ENCODE measurements at places on chromosomes 4 and X.

DNA sequence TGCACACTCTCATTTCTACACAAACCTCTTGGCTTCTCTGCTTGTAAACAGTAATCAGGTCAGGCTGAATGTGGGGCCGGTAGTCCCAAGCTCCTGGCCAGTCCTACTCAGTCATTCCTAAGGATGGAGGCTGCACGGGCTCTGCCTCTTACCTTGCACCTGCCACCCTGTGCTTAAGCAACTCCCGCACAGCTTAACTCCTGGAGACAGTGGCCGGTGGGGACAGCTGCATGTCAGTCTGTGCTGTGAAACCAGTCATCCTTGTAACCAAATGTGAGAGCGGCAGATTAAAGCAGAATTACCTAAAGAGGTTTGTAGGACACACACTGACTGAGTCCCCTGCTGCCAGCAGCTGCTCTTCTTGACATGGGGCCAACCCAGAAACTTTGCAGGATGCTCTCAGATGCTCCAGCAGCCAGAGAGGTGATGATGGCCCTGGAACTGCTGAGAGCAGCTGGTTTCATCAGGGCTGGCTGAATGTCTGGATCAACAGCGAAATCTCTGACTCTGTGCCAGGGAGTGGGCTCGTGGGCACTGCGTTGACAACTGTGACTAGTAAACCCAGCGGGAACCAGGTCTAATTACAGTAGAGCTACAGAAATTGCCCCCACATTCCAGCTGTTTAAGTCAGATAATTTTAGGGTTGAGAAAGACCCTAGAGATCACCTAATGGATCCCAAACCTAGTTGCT is 123.7 kb downstream of the ANAPC4 start:
- peak; percentile 23 for DNase-seq

GRCh38 chr4:138449938-138450337 is 207.8 kb upstream of the SLC7A11 start:
- DNase-seq = no peak

DNA sequence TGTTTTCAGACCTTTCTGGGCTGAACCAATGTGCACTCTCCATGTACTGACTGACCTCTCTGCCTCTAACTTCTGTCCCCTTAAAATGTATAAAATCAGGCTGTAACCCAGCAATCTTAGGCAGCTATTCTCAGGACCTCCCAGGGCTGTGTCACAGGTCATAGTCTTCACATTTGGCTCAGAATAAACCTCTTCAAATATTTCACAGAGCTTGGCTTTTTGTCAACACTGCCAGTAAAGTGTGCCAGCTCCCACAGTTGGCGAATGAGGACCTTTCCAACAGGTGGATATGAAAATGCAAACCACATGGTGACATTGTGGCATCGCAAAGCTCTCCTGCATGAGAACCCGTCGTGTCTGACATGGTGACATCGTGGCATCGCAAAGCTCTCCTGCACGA is 76.4 kb downstream of the ACOX3 start:
- DNase-seq = no peak

- DNase-seq = no peak
Observed at GRCh38 chr4:90099812-90100211, 27.4 kb upstream of the CCSER1 start.

GRCh38 chrX:20060961-20061748 is 55.6 kb downstream of the MAP7D2 start:
- DNase-seq = no peak

DNA sequence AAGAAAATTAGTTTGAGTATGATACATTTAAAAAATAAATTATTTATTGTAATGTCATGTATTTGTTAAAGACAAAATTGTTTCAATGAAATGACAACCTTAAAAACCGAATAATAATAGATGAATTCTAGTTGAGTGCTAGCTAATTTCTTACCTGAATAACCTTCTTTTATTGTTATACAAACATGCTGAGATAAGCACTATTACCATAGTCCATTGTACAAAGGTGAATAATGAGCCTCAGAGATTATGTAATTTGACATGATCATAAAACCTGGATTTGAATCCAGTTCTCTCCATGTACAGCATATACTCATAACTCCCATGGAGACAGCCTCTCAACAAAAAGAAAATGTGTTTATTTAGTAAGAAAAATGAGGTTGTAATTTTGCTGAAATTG is 1512.9 kb downstream of the PCDH19 start:
- DNase-seq = no peak

DNA sequence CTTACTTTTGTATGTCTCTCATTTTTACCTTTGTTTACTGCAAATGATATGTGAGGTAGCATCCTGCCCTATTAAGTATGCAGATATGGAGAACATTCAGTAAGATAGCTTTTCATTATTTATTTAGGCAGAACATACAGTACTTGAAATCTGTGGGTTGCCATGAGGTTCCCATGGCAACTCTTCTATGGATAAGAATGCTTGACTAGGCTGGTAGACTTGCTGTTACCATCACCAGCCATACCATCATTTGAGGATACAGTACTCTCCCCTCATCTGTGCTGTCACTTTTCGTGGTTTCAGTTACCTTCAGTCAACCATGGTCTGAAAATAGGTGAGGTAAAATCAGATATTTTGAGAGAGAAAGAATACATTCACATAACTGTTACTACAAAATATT is 56.7 kb downstream of the NAF1 start:
- no peak for DNase-seq

DNA sequence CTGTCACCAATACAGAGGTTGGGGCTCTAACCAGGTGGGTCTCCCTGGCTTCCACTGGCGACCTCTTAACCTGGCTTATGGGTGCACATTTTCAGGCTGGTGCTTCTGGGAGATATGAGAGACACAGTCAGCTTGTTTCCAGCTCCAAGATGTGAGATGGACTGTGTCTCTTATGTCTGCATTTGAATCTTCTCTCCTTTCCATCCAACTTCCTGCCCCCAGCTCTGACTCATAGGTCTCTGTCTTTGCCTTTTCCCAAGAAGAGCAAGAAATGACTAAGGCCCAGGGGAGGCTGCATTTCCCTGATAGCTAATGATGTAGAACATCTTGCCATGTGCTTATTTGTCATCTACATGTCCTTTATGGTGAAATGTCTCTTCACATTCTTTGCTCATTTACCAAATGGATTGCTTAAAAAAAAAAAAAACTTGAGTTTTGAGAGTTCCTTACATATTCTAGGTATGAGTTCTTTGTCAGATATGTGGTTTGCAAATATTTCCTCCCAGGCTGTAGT is 3.2 kb upstream of the UXT start:
- DNase-seq = no peak

GRCh38 chrX:132968296-132968949 is 10.0 kb upstream of the HS6ST2 start:
- DNase-seq = no peak

DNA sequence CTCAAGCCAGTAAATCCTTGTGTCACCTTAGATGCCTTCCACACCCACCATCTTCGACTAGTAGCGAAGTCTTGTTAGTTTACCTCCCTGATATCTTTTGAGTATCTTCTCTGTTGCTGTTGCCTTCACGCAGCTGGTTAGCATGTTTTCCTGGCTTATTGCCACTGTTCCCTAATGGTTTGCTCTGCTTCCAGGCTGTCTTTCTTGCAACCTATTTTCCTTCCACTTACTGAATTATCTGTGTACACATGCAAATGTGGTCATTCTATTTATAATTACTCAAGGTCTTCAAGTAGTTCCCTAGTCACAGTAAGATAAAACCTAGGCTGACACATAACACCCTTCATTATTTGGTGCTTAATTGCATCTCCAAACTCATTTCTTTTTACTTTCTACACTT is 89.5 kb downstream of the UGT8 start:
- no peak for DNase-seq

DNA sequence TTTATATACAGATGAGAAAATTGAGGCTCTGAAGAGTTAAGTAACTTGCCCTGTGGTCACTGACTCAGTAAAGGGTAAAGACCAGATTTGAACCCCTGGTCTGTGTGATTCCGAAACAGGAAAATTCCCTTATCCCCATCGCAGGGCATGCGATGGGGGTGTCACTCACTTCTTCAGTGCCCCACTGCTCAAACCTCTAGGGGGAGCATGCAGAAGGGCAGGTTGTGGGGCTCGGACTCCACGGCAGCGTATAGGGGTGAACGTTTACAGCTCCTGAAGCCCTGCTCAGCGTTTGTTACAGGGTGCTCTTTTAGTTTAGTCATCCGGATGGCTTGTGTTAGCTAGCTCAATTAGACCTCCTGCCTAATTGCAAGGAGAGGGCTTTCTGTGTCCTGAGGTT is 3.7 kb upstream of the EXOC1 start:
- DNase-seq = no peak

GRCh38 chrX:118761939-118762707 is 34.7 kb downstream of the IL13RA1 start:
- DNase-seq = no peak

- DNase-seq = no peak
Observed at GRCh38 chrX:50081282-50081889, 119.4 kb downstream of the AKAP4 start.

DNA sequence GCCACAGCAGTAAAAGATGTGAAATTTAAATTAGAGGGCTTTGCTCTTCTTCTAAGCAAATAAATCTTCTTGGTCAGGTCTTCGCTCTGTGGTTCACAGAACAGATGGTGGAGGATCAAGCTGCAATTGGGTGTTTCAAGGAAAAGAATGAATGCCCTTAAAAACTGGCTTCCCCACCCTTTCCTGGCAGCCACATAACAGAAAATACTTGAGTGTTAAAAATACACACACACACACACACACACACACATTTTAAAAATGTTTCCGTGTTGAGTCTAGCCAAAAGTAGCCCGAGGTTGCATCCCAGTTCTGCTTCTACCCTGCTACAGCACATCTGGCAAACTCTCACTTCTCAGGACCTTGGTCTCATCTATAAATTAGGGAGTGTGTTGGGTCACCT is 56.7 kb upstream of the FGFBP2 start:
- DNase-seq = no peak

DNA sequence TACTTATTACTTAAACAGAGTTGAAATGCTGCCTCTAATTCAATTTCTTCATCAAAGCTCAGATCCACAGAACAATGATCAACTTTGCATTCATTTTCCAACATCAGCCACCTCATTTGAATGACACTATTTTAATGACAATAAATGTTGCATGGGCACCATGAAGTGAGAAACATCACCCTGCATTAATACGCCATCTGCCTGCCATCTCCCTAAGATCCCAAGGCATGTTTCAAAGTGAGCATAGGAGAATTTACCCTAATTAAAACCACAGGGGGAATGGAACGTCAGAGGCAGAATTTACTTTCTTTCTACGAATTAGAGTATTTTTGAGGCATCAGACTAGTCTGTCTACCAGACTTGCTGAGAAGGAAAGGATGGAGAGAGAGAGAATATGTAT is 32.7 kb downstream of the NEXMIF start:
- no peak for DNase-seq

DNA sequence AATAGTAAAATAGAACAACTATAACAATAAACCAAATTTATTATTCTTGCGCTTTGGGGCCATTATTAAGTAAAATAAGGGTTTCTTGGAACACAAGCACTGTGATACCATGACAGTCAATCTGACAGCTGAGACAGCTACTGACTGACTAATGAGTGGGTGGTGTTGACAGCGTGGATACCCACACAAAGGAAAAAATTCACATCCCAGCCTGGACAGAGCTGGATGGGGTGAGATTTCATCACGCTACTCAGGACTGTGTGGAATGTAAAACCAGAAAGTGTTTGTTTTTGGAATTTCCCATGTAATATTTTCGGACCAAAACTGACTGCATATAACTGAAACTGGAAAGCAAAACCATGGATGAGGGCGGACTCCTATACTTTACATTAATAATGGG is 48.8 kb downstream of the IGFBP7 start:
- DNase-seq = no peak

DNA sequence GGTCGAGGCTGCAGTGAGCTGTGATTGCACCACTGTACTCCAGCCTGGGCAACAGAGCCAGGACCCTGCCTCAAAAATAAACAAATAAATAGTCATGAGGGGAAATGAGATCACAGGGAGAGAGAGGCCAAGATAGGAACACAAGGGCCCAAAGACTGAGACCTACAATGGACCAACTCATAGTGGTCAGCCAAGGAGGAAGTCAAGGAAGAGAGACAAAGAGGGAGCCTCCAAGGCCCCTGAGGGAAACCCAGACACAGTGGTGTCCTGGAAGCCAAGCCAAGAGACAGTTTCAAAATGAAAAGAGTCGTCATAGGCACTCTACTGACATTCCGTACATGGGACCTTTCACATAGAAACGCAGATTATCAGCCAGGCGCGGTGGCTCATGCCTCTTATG is 153.3 kb downstream of the BCOR start:
- DNase-seq = no peak

DNA sequence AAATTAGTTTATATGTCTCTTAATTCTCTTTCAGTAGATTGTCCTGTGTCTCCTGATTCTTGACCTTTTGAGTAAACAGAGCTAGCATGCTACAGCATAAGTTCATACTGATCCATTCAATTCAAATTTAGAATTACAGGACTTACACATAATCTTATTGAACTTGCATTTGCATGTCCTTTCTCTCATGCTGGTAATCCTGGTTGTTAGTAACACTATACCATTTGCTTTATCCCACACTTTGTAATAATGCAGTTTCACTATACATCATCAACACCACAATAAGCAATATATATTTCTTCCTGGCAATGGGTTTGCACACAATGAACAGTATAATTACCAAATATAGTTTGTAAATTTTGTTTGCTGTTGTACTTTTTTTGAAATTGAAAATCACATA is 937.2 kb upstream of the GRID2 start:
- DNase-seq = no peak

DNA sequence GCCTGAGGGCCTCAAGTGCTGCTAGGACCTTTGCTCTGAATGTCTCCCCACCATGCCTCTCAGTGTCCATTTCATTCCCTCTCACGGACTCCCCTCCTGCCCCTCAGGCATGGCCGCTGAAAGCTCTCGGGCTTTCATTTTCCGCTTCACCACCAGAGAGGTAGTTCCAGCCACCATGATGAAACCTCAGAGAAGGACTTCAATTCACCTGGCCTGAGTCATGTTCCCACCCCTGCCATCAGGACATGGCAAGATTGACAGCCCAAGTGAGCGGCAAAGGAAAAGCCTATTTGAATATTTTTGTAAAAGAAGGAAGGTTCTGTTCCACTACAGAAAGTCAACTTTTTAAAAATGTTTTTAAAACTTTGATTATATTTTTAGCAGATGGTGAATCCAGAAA is 249.3 kb upstream of the GALNT7 start:
- DNase-seq = no peak

- DNase-seq = no peak
Observed at GRCh38 chrX:49912086-49912485, 10.3 kb upstream of the CLCN5 start.

Measured in HEK293T (cell line).